ENCODE measurements at places on chromosomes 2 and 18. TPM values are rescaled to one million over a fixed set of nuclear protein-coding genes. Genes with fewer than 3 reads are reported as not detected.

The ALPP gene
- total RNA-seq, result not detected

GRCh38 chr18:3411327-3411726 is 38.6 kb upstream of the TGIF1 start:
- no peak for DNase-seq
- no peaks in the 10 kb centered on the region for H3K36me3 ChIP-seq
- no peak overlapping the region for H3K27ac ChIP-seq
- peaks cover 6% of the 10 kb centered on the region for H3K4me1 ChIP-seq
- no peaks in the 10 kb centered on the region for H3K27me3 ChIP-seq

The GKN1 gene
- not detected for total RNA-seq

The GCG gene
- total RNA-seq, result not detected

- no peaks in the 10 kb centered on the region for H3K36me3 ChIP-seq
- no peaks in the 10 kb centered on the region for H3K27me3 ChIP-seq
- no peak overlapping the region for H3K27ac ChIP-seq
- peak; percentile 58 for DNase-seq
- H3K4me1 ChIP-seq, result no peaks in the 10 kb centered on the region
Observed at GRCh38 chr2:234770031-234770506, 181.7 kb upstream of the SH3BP4 start.

The KCNE4 gene
- total RNA-seq, result 2.1 TPM

GRCh38 chr2:33034784-33035183 is 88.0 kb downstream of the LTBP1 start:
- DNase-seq, result no peak
- H3K36me3 ChIP-seq, result no peaks in the 10 kb centered on the region
- H3K4me3 ChIP-seq, result peak overlapping the region; percentile 11
- no peak overlapping the region for H3K27ac ChIP-seq

DNA sequence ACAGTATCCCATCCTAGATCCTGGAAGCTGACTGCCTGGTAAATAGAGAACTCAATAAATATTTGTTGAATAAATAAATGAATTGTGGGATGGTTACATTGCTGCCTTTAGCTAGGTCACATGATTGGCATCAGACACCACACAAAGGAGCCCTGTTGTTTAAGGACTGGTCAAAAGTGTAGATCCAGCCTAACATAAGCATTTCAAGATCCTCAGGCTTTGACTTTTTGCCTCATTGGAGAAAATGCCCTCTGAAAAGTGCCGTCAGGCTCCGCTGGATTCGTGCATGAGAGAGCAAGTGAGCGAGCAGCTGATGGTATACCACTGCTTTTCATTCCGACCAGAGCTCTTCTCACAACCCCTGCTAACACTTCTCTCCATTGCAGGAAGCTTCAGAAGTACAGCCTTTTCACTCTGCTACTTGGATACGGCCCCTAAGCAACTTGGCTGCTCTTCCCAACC is 1.3 kb upstream of the ZNF24 start:
- DNase-seq, result no peak
- H3K27me3 ChIP-seq, result no peaks in the 10 kb centered on the region
- no peak overlapping the region for H3K4me3 ChIP-seq
